ENCODE measurements at places on chromosomes 4 and X. TPM values are rescaled to one million over a fixed set of nuclear protein-coding genes. Genes with fewer than 3 reads are reported as not detected.
A peak's percentile ranks its signal among the peaks of the same experiment; 100 is the strongest.

GRCh38 chrX:109537324-109537665 is 651 bp downstream of the NXT2 start:
- H3K4me1 ChIP-seq = no peaks in the 10 kb centered on the region
- DNase-seq = peak; percentile 49
- no peaks in the 10 kb centered on the region for H3K27me3 ChIP-seq
- peak overlapping the region; percentile 94 for H3K27ac ChIP-seq

DNA sequence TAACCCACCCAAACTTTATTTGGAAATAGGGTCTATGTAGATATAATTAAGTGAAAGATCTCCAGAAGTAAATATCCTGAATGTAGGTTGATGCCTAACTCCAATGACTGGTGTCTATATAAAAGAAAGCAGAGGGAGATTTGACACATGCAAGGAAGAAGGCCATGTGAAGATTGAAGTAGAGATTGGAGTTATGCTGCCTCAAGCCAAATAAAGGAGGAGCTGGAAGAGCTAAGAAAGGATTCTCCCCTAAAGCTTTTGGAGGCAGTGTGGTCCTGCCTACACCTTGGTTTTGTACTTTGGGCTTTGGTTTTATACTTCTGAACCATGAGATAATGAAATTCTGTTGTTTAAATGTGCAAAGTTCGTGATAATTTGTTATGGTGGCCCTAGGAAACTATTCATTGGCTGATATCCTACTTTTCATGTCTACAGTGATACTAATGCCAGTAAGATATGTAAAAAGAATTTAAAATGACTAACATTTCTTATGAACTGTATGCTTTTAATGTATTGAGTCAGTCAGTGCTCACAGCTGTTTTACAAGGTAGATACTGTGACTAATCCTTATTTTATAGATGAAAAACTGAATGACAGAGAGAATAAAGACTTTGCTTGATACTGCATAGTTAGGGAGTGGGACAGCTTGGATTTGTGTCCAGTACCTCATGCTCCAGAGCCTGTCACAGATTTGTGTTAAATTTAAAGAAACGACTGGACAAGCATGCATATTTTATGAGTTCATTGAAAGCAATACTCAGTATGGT is 5.9 kb upstream of the RAB40AL start:
- H3K4me1 ChIP-seq = no peaks in the 10 kb centered on the region
- no peak overlapping the region for H3K27ac ChIP-seq
- H3K4me3 ChIP-seq = no peak overlapping the region
- no peaks in the 10 kb centered on the region for H3K27me3 ChIP-seq

DNA sequence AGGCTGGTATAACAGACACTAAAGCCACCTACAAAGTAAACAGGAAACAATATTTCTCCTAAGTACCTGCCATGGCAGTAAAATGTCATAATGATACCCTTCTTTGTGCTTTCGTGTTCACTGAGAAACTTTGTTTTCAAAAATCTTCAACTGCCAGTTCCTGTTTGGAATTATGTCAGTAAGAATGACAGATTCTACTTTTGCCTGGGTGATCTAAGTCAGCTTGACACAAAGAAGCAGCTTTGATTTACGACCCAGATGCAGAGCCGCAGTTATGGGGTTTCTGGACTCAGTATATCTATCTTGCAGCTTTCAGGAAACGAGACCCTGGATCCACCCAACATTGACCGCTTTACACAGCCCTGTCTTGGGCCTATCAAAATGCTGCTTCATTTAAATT is 71.2 kb downstream of the SNX25 start:
- no peak overlapping the region for H3K4me3 ChIP-seq
- DNase-seq = no peak
- H3K4me1 ChIP-seq = no peaks in the 10 kb centered on the region
- no peaks in the 10 kb centered on the region for H3K27me3 ChIP-seq
- H3K36me3 ChIP-seq = no peaks in the 10 kb centered on the region

DNA sequence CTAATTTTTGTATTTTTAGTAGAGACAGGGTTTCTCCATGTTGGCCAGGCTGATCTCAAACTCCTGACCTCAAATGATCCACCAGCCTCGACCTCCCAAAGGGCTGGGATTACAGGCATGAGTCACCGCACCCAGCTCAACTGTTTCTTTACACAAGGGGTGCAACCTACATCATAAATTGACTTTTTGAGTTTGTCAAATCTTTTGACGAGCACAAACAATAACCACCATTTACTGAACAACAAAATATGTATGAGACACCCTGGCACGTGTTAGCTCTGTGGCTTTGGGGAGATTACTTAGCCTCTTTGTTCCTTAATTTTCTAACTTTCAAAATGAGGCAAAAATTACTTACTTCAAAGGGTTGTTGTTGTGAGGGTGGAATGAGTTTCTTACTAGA is 23.5 kb upstream of the SLC34A2 start:
- no peaks in the 10 kb centered on the region for H3K27me3 ChIP-seq
- no peak overlapping the region for H3K4me3 ChIP-seq
- H3K36me3 ChIP-seq = no peaks in the 10 kb centered on the region

GRCh38 chr4:52529983-52530382 is 129.1 kb downstream of the USP46 start:
- DNase-seq = no peak
- H3K36me3 ChIP-seq = no peaks in the 10 kb centered on the region
- no peaks in the 10 kb centered on the region for H3K4me1 ChIP-seq
- H3K27me3 ChIP-seq = no peaks in the 10 kb centered on the region

DNA sequence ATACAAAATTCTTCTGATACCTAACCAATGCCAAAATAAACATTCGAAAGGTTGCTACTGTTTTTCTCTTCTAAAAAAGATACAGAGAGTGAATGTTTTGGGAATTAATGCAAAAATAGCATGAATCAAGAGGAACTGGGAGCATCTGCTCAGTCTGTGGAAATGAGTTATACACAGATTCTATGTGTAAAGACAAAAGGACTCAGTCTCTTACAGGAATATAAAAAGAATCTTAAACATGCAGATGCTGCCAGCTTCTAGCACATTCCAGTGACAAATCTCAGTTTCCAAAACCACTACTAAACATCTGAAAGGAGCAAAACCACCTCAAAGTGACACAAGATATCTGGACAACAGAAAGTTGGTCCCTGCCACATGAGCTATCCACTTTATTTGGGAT is 55.0 kb downstream of the PAPSS1 start:
- peaks cover 3% of the 10 kb centered on the region for H3K36me3 ChIP-seq
- H3K4me1 ChIP-seq = no peaks in the 10 kb centered on the region
- H3K27me3 ChIP-seq = no peaks in the 10 kb centered on the region
- H3K27ac ChIP-seq = no peak overlapping the region

GRCh38 chrX:134948333-134949241 is 42.2 kb upstream of the SMIM10 start:
- H3K4me1 ChIP-seq = no peaks in the 10 kb centered on the region
- H3K27me3 ChIP-seq = no peaks in the 10 kb centered on the region
- H3K36me3 ChIP-seq = no peaks in the 10 kb centered on the region

DNA sequence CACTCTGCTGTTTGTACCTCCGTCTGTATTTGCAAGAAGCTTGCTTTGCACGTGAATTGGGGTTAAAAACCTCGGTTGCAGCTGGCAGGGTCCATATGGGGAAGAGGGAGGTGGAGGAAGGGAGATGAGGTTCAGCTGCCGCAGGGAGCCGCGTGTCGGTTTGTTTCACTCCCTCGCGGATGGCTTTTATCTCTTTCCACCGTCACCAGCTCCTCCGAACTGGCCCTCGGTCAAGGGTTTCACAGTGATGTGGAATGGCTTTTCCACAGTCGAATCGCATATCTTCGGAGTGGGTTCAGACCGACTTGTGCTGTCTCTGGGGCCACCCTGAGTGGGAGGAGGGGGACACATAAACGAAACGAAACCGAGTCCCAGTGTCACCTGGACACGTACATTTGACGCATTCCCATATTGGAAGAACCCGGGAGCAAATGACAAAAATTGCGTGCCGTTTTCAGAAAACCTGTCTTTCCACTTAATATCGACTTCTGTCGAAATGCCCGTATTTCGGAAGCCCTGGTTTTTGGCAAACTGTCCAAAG is 929 bp downstream of the ZBTB33 start:
- H3K4me1 ChIP-seq = no peaks in the 10 kb centered on the region
- peak overlapping the region; percentile 89 for H3K27ac ChIP-seq
- H3K36me3 ChIP-seq = peaks cover 19% of the 10 kb centered on the region
- no peaks in the 10 kb centered on the region for H3K27me3 ChIP-seq
- DNase-seq = peak; percentile 27
- peak overlapping the region; percentile 68 for H3K4me3 ChIP-seq

- H3K4me1 ChIP-seq = no peaks in the 10 kb centered on the region
- no peaks in the 10 kb centered on the region for H3K36me3 ChIP-seq
- no peak overlapping the region for H3K4me3 ChIP-seq
- H3K27me3 ChIP-seq = no peaks in the 10 kb centered on the region
- H3K27ac ChIP-seq = no peak overlapping the region
These were observed 71.1 kb downstream of the MID1 start for GRCh38 chrX:10549280-10549679.

GRCh38 chr4:142554412-142554811 is 291.7 kb downstream of the INPP4B start:
- H3K27me3 ChIP-seq = no peaks in the 10 kb centered on the region
- H3K27ac ChIP-seq = no peak overlapping the region
- DNase-seq = no peak
- no peaks in the 10 kb centered on the region for H3K4me1 ChIP-seq
- H3K36me3 ChIP-seq = no peaks in the 10 kb centered on the region

GRCh38 chr4:58061967-58062366 is 951.8 kb upstream of the IGFBP7 start:
- no peaks in the 10 kb centered on the region for H3K36me3 ChIP-seq
- no peaks in the 10 kb centered on the region for H3K27me3 ChIP-seq
- H3K27ac ChIP-seq = no peak overlapping the region

DNA sequence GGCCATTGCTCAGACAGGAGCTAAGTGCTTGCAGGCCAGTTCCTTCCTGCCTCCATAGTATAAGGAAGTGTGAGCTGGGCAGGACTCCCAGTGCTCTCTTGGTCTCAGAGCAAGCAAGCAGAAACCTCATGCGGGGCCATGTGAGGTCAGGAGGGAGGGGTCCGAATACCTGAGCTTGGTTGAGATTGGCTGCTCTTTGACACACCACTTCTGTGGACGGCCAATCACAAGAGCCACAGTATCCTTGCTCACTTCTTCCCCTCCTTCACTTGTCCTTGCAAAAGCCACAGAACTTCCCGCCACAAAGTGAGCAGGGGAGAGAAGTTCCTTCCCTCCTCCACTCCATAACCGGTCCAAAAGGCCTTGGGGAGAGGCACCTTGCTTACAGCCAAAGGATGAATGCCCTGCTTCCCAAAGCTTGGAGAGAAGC is 56.7 kb downstream of the PRPS1 start:
- H3K27ac ChIP-seq = peak overlapping the region; percentile 83
- peaks cover 21% of the 10 kb centered on the region for H3K4me1 ChIP-seq
- DNase-seq = peak; percentile 91
- no peaks in the 10 kb centered on the region for H3K27me3 ChIP-seq
- H3K36me3 ChIP-seq = no peaks in the 10 kb centered on the region

DNA sequence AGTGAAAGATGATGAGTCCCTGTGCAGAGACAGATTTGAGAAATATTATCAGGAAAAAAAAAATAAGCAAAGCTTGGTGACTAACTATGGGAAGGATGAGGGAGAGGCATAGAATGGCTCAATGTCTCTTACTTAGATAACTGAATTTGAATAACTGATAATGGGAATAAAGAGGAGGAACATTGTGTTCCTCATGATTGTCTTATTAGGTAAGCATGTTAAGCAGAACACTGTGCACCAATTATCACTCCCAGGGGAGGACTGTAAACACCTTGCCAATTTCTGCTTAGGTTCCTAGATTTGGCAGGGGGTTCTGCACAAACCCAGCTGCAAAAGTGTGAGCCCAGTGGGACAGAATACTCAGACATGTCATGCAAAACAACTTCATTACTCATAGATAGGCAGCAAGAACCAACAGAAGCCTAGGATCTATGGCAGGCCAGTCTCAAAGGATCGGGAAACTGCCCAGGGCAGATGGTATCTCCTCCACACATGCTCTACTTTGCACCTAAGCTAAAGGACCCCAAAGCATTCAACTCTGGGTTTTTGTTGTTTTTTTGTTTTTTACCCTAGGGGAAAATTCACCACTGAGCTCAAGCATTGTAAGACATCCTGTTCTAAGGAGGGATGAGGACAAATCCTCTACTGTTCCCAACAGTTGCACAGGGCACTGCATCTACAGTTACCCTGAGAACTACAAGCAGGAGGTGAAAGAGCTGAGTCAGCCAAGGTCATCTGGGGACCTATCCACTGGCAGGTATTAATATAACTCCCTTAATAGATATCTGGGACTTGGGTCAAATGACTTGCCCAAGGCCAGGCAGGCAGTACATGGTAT is 907.0 kb downstream of the RAPGEF2 start:
- DNase-seq = no peak
- H3K27ac ChIP-seq = no peak overlapping the region
- no peaks in the 10 kb centered on the region for H3K4me1 ChIP-seq
- H3K4me3 ChIP-seq = no peak overlapping the region
- no peaks in the 10 kb centered on the region for H3K36me3 ChIP-seq

GRCh38 chrX:29541038-29541437 is 674.3 kb upstream of the MAGEB2 start:
- no peaks in the 10 kb centered on the region for H3K4me1 ChIP-seq
- no peaks in the 10 kb centered on the region for H3K27me3 ChIP-seq

GRCh38 chr4:173448103-173448502 is 49.2 kb upstream of the SCRG1 start:
- no peak overlapping the region for H3K4me3 ChIP-seq
- H3K4me1 ChIP-seq = no peaks in the 10 kb centered on the region
- DNase-seq = no peak
- no peaks in the 10 kb centered on the region for H3K36me3 ChIP-seq
- H3K27ac ChIP-seq = no peak overlapping the region

GRCh38 chr4:112093636-112094202 is 51.5 kb upstream of the FAM241A start:
- H3K4me1 ChIP-seq = no peaks in the 10 kb centered on the region
- H3K27ac ChIP-seq = no peak overlapping the region
- DNase-seq = no peak
- H3K27me3 ChIP-seq = no peaks in the 10 kb centered on the region
- H3K36me3 ChIP-seq = no peaks in the 10 kb centered on the region
- H3K4me3 ChIP-seq = no peak overlapping the region

The GAGE13 gene
- total RNA-seq = not detected

The BTC gene
- total RNA-seq = 41.5 TPM

The PAGE2 gene
- total RNA-seq = not detected

The NONO gene
- total RNA-seq = 332 TPM

Data from stomach (tissue), 19 donors.